ENCODE measurements at places on chromosomes 11 and 22. TPM values are rescaled to one million over a fixed set of nuclear protein-coding genes. Genes with fewer than 3 reads are reported as not detected.
A peak's percentile ranks its signal among the peaks of the same experiment; 100 is the strongest.

- DNase-seq = no peak
These were observed 2.2 kb upstream of the VWCE start for GRCh38 chr11:61297341-61297740.

DNA sequence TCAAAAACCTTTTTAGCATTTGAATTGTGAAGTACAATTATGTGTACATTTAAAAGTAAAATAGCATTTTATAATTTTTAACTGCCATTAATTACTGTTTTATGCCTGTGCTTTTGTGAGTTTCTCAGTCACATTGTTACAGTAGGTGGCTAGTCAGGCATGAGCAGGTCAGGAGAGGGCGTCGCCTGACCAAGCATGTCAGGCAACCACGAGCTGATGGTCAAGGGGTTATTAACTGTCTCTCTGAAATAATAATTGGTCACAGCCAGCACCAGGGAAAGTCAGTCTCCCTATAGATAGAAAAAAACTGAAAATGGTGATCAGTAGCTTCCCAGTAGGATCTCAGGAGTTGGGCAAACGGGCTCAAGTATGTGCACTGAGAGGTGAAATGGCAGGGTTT is 19.4 kb upstream of the CCDC81 start:
- DNase-seq = no peak

GRCh38 chr22:49587987-49588386 is 239.7 kb downstream of the BRD1 start:
- DNase-seq = no peak

DNA sequence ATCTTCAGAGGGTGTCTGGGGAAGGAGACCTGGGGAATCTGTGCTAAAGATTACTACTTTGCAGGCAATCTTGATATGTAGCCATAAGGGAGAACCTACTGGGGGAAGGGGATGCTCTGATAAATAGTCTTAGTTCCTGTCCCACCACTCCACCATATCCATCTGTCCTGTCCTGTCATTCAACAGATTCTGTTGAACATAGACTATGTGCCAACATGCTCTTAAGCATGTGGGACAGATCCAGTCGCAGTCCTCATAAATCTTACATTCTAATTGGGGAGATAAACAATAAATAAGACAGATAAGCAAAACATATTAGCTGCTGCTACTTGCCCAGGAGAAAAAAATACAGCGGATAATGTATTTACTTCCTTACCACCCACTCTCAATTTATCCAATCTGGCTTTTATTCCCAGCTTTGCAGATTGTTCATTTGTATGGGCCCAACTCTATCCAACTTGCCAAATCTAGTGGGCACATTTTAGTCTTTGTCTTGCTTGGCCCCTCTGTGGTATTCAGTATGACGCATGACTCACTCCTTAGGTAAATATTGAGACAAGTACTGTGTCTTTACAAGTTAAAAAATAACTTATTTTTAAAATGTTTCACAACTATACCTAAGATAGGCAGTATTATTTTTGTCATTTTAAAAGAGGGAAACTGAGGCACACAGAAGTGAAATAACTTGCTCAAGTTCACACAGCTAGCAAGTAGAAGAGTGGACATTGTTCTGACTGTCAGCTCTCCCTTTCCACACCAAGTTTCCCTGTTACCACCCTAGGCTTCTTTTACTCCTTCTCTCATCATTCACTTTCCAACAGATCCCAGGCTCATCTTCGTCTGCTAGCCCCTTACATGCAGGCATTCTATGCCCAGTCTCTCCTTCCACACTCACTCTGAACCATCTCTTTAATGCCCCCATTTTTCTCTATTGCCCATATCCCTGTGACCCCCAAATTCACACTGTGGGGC is 133.6 kb upstream of the SESN3 start:
- peak; percentile 46 for DNase-seq

GRCh38 chr11:109957000-109957399 is 136.2 kb upstream of the ZC3H12C start:
- no peak for DNase-seq

DNA sequence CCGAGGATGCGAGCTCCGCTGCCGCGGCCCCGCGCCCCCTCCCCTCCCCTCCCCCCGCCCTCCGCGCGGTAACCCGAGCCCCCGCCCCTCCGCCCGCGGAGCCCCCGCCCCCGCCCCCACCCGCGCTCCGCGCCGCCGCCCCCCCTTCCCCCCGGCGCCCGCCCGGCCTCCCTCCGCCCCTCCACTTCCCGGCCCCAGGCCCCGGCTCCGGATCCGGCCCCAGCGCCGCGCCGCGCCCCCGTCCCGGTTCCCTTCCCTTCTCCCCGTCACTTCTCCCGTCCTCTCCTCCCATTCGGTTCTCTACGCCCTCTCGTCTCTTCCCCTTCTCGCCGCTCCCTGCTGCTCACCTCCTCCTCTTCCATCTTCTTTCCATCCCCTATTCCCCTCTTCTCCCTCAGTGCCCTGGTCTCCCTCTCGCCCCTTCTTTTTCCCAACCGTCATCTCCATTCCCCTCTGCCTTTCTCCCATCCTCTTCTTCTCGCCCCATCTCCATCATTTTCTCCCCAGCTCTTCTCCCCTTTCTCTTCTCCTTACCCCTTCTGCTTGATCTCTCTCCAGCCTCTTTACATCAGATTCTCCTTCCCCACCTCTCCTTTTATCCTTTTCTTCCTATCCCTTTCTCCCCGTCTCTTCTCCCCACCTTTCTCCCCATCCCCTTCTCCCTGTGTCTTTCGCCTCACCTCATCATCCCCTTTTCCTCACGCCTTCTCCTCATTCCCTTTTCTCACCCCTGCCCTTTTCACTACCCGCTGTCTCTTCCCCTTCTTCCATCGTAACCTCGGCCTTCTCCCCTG is at the start of gene DCHS1:
Gene DCHS1, minus strand, starts transcription at position 20 of the 794 bp plus-strand sequence. CDS start 14,196 bp downstream, outside the sequence.
- no peak for DNase-seq

GRCh38 chr11:61034111-61034510 is 62.6 kb downstream of the CD6 start:
- no peak for DNase-seq

DNA sequence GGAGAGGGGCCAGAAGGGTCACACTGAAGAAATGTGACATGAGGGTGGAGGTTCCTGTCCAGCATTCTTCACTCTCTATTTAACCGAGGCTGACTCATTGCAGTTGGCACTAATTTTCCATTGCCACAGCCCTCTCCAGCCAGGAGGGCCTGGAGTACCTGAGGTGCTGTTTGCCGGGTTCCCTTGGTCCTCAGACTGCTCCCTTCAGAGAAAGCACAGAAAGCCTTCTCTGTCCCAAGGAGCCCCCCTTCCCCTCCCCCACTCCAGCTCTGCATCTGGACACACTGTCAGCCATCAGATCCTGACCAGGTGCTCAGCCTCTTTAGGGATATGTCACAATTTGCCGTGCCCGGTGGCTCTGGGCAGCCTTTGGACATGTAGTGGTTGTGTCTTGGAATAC is 3.2 kb upstream of the C11orf91 start:
- DNase-seq = no peak

DNA sequence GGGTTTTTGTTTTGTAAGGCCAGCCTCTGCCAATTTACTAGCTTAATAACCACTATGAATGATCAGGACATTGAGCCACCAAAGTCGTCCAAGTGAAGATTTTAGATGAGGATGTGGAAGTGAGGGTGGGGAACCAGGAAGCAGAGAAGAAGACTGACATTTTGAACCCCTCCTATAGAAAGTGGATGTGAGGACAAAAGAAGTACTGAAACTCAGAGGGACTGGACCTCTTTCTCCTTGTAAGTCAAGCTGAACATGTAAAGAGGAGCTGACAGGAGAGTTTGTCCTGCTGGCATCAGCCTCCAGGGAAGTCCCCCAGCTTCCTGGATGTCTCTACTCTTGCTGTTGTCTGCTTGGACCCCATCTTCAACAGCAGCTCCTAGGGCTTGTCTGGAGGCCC is 338.2 kb upstream of the NCAM1 start:
- DNase-seq = no peak

GRCh38 chr11:21456186-21456585 is 736.7 kb upstream of the ANO5 start:
- DNase-seq = no peak

DNA sequence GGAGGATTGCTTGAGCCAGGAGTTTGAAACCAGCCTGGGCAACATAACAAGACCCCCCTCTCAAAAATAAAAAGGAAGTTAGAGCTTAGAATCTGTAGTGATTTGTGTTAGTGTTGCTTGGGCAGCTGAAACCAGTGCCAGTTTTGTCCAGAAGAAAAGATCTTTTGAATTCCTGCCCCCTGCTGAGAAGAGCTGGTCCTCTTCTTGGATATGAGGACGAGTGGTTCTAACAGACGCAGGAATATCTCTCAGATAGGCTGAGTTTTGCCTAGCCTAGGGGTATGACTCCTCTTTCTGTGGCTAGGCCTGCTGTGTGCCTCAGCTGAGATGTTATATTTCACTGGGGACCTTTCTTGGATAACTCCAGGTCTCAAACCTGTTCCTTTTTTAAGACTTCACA is 102.8 kb downstream of the STIM1 start:
- DNase-seq = no peak

DNA sequence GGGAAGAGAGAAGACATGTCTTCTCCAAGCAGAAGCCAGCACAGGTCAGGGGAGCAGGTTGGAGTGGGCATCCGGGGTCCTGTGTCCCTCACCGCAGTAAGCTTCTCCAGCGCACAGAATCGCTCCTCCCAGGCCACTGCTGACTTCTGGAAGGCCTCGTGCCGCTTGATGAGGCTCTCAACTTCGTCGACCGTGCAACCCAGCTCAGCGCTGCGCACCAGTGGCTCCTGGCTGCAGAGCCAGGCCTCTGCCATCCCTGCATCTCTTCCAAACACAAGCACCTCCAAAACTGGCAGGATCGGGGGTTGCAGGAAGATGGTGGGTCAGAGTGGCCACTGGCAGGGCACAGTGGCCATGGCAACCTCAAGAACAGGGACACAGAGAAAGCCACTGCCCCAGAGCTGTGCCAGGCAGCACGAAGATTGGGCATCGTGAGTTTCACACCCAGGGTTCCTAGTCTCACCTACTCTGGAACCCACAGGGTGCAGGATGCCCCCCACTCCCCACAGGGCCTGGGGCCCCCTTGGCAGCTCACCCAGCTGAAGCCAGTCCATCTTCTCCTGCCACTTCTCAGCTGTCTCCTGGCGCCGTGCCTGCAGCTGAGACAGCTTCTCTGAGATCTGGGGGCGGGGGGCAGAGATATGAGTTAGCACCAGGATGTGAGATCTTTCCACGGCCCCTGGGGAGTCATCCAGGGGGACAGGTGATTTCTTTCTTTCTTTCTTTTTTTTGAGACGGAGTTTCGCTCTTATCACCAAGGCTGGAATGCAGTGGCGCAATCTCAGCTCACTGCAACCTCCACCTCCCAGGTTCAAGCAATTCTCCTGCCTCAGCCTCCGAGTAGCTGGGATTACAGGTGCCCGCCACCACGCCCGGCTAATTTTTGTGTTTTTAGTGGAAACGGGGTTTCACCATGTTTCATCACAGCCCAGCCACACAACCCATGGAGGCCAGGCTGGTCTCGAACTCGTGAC is 11.2 kb upstream of the RBM4B start:
- DNase-seq = no peak

DNA sequence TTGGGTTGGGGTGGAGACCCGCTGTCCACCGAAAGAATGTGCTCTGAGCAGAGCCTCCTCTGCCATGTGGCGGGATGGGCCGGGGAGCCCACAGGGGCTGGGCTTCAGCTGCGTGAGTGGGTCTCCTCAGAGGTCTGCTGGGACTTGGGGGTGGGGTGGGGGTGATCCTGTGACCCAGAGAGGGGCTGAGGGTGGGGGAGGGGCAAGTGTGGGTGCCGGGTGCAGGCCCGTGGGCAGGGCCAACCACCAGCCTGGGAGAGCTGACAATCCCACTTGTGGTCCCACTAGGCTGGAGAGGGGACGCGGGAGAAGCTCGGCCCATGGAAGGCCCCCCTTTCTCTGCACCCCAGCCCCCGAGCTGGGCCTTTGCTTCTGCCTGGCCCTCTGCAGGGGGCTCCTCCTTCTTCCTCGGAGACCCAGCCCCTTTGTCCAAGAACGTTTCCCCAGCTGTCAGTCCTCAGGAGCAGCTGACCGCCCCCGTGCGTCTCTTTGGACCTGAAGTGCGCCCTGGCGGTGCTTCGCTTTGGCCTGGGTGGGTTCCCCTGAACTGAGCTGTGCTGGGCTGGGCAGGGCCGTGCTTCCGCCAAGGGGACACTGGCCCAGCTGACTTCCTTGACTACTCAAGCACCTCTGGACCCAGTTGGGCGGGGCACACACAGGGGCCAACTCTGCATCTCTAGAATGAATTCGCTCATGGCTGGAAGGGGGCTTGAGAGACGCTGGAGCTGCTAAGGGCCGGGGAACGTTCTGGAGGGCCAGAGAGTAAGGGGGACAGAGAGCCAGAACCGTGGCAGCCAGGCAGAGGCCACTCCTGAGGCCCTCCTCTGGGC is 30.2 kb downstream of the OSBPL5 start:
- DNase-seq = no peak

GRCh38 chr11:9073466-9074225 is 17.8 kb downstream of the SCUBE2 start:
- no peak for DNase-seq

DNA sequence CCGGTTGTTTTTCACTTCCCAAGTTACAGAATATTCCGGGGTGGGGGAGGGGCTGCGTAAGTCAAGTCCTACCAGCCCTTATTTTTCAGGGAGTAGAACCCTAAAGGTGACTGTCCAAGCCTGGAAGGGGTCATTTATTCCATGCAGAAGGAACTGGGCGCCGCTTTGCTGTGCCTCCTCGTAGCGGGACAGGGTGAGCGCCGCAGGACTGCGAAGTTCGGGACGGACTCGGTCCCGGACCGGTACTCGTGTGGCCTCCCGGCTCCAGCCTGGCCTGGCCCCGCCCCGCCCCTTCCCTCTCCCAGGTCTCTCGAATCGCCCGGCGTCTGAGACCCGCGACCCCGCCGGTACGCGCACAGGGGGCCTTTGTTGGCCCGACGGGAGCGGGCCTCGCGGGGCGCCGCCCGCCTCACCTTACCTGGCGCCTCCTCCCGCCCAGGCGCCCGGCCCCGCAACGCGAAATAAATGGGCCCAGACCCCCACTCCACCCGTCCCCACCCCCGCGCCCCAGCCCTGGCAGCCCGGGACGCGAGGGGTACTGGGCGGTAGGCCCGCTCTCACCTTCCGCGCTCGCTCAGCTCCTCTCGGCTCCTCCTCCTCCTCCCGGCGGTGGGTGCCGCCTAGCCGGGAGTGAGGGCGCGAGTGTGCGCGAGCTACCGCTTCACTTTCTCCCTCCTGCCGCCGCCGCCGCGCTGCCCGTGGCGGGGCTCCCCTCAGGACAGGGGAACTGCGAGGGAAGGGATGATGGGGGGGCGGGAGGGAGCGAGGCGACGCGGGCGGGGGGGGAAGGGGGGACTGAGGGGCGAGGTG is 698 bp downstream of the PAK1 start:
- DNase-seq = no peak

GRCh38 chr11:2644844-2645778 is 54.7 kb downstream of the KCNQ1OT1 start:
- no peak for DNase-seq

GRCh38 chr11:84833488-84834088 is 793.6 kb downstream of the DLG2 start:
- DNase-seq = no peak

Gene RNF214
- total RNA-seq = 9.7 TPM

Gene OR8D1
- total RNA-seq = not detected

Gene PANX2
- total RNA-seq = 0.07 TPM

Gene HSD17B12
- total RNA-seq = 65.0 TPM

Gene RFPL3
- total RNA-seq = not detected

Gene OOSP3
- total RNA-seq = not detected

Measured in epithelial cell of proximal tubule (primary cell).